Right renal cortex interstitium (tissue), 3 donors: ENCODE measurements at places on chromosomes 3 and 15. TPM values are rescaled to one million over a fixed set of nuclear protein-coding genes. Genes with fewer than 3 reads are reported as not detected.

- no peak for DNase-seq
Measured at GRCh38 chr3:41118461-41119390, 80.6 kb upstream of the CTNNB1 start.

DNA sequence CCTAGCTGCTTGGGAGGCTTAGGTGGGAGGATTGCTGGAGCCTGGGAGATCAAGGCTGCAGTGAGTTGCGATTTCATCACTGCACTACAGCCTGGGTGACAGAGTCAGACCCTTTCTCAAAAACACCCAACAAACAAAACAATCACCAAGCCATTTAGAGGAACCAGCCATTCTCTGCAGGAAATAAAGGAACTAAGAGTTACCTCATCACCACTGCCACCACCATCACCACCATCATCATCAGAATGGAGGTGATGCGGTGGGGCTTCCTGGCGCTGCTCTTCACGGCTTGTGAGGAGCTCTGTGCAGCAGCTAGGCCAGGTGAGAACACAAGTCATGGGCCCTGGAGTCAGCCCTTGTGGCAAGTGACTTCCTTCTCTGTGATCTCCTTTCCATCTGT lies 37.7 kb upstream of the KLHL25 start:
- no peak for DNase-seq

The GASK1A gene
- 3.6 TPM for polyA plus RNA-seq

- no peak for DNase-seq
Measured at GRCh38 chr15:40477642-40478327, 7.0 kb downstream of the CHST14 start.

The GOLGA8R gene
- polyA plus RNA-seq, result 4.1 TPM

DNA sequence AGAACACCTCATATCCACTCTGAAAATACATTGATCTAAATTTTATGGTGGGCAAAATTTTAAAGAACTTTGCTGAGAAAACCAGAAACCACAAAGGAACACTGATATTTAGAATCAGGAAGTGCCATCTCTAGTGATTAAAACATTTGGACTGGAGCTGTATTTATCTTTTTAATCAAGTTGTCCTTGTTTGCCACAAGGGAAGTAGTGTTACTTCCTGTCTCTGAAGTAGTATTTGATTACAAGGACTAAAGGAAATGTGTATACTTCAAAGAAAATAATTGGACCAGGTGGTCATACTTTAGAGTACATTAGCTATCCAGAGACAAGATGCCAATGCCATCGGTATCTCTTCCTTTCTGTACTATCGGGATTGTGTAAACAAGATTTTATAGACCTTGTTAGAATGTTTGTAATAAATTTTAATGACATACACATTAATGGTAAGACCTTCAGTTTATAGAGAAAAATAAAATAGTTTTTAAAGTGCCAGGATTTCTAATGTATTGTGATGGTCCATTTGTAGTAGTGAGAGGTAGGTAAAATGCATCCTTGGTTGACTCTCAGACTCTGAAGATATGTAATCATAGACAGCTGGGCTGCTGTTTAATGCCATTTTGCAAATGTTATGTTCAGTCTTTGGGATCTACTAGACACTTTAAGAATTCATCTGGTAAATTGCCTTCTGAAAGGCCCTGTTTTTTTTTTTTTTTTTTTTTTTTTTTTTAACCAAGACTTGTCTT lies 131.9 kb downstream of the B3GALNT1 start:
- DNase-seq, result no peak

- peak; percentile 41 for DNase-seq
Measured at GRCh38 chr3:30012941-30013543, 593.4 kb upstream of the TGFBR2 start.

The ACSBG1 gene
- 0.34 TPM for polyA plus RNA-seq

The CRYGS gene
- polyA plus RNA-seq, result 5.6 TPM

DNA sequence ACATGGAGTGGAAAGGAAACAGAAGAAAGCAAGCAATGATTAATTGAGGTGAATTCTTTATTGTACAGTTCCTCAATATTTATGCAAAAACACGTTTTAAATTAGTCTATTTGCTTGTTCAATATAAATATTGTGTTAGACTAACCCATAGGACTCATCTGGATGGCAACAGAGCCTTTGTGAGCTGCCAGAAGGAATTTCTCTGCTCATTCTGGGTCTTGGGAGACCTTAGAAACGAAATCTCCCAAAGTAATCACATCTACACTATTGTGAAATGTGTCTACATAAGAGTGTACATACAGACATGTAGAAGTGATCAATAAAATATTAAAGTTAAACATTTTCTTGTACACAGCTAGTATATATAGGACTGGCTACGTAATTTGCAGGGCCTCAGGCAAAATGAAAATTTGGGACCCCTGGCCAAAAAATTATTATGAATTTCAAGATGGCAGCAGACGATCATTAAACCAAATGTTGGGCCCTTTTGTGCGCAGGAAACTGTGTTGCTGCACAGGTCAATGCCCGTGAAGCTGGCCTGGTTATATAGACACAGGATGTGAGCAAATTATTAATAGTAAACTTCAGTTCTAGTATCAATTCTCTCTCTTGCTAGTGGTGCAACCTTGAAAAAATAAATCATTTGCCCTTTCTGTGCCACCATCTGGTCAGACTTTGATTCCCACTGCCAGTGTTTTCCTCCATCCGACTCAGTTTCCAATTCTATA lies 83.3 kb downstream of the MINAR1 start:
- no peak for DNase-seq

The UPK1B gene
- polyA plus RNA-seq, result 8.6 TPM

The TIMP4 gene
- 0.92 TPM for polyA plus RNA-seq

DNA sequence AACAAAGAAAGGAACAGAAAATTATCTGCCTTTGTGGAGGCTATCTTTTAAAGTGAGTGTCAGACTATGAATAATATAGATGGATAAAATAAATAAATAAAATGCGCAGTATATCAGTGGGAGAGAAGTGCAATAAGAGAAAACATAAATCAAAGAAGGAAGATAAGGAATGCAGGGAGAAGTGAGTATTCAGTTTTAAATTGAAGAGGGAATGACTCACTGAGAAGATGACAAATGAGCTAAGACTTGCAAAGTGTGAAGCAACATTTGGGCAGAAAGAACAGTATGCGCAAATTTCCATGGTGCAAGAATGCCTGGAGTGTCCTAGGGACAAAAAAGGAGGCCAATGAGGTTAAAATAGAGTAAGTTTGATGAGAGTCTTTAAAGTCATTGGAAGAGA lies 1300.1 kb upstream of the ALCAM start:
- no peak for DNase-seq

DNA sequence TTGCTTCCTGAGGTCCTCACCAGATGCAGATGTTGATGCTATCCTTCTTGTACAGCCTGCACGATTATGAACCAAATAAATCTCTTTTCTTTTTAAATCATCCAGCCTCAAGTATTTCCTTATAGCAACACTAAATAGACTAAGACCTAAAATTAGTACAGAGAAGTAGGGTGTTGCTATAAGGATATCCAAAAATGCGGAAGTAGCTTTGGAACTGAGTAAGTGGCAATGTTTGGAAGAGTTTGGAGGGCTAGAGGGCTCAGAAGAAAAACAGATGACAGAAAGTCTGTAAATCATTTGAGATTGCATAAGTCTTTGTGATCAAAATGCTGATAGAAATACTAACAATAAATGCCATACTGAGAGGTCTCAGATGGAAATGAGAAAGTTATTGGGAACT lies 894.9 kb downstream of the DIPK2A start:
- peak; percentile 7 for DNase-seq

The GTF2E1 gene
- 17.3 TPM for polyA plus RNA-seq

GRCh38 chr3:24259901-24260512 lies 234.6 kb downstream of the THRB start:
- no peak for DNase-seq

- DNase-seq, result no peak
Measured at GRCh38 chr3:158509891-158510290, 61.1 kb upstream of the MLF1 start.

The MRAS gene
- 31.3 TPM for polyA plus RNA-seq

DNA sequence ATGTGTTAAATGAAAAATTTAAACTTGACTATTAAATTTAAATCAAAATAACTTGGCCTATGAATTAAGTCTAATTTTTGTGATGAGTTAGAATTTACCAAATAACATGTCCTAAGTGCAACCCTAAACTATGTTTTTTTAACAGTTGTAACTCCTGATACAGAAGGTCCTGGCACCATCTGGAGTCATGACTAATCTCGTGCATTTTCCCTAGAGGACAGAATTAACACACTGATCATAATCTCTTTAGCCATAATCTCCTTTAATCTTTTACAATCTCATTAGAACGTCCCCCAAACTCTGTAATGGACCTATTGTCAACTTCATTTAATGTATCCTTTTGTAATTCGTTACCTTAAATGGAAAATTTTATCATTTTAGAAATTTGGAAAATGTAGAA lies 100.6 kb downstream of the SUCNR1 start:
- DNase-seq, result no peak

DNA sequence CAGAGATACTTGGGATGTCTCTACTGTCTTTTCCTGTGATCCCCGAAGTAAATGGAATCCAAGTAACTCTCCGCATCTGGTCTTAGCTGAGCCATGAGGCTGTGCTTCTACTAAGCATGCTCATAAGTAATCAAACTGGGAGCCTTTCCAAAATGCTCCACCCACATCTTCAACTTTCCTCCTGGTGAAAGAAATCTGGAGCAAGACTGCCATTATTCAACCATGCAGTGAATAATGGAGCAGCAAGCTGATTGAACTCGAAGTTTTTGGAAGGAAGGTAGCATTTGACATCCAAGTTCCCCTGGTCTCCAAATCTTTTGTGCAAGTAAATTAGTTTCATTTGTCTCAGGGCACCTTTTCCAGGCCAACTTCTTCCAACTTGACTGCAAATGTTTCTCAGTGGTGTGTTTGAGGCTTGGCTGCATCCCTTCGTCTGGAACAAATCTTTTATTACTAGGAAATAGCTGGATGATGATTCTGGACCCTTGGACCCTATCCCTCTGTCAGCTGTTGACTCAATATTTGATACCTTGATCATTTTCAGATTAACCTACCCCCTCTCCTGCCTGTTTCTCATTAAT lies 19.4 kb downstream of the GXYLT2 start:
- DNase-seq, result no peak

The CLRN1 gene
- not detected for polyA plus RNA-seq

The PLD1 gene
- 13.6 TPM for polyA plus RNA-seq

The CORO2B gene
- 23.5 TPM for polyA plus RNA-seq

- no peak for DNase-seq
Measured at GRCh38 chr3:15223685-15224572, 17.9 kb downstream of the CAPN7 start.

The SMARCC1 gene
- polyA plus RNA-seq, result 128 TPM

DNA sequence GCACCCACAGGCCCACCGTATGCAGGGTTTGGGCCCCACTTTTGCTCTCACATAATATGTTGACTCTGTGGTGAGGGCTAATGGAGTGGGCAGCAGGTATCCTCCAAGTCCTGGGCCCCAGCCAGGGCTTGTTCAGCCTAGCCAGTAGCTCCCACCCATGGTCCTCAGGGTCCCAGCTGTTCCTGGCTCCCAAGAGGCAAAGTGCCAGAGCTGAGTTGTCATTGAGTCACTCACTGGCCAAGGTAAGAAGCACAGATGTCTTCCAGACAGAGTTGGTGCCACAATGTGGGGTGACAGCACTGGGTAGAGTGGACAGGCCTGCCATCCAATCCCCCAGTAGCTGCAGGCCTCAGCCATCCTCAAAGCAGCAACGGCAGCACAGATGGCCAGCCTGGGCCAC lies 4.3 kb downstream of the SHF start:
- DNase-seq, result no peak

The PGBD4 gene
- polyA plus RNA-seq, result 2.0 TPM
